Astrocyte of the hippocampus (primary cell): ENCODE measurements at places on chromosomes 13 and 19.

DNA sequence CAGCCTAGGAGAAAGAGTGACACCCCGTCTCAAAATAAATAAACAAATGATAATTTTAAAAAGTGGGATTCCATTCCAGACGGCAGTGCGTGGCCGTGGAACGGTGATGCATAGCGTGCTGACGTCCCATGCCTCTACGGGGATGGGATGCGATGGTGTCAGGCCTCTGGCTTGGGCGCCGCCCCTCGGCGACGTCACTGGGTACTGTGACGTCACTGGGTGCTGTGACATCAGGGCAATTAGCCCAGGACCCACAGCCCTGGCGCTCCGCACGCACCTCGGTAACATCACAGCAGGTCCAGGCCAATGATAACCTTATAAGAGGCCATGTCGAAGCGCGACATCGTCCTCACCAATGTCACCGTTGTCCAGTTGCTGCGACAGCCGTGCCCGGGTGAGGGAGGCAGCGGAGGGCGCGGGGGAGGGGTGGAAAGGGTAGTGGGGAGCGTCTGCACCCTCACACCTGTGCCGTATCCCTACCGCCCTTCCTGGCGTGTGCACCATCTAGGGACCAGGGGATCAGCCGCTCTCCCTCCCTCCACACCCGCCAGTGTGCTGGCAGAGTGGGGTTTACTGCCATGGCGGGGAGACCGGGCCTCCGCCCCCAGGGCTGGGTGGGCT lies at the start of gene GAPDHS:
Gene GAPDHS, plus strand, starts transcription at position 256 of the 621 bp plus-strand sequence. Its CDS starts 72 bp downstream, at position 328.
- DNase-seq, result no peak

- no peak for DNase-seq
Measured at GRCh38 chr13:44463759-44464158, 90.1 kb downstream of the SERP2 start.

GRCh38 chr13:30681843-30682242 lies 53.5 kb upstream of the ALOX5AP start:
- no peak for DNase-seq

- DNase-seq, result peak; percentile 78
Measured at GRCh38 chr19:43476606-43477005, 11.2 kb upstream of the LYPD3 start.

DNA sequence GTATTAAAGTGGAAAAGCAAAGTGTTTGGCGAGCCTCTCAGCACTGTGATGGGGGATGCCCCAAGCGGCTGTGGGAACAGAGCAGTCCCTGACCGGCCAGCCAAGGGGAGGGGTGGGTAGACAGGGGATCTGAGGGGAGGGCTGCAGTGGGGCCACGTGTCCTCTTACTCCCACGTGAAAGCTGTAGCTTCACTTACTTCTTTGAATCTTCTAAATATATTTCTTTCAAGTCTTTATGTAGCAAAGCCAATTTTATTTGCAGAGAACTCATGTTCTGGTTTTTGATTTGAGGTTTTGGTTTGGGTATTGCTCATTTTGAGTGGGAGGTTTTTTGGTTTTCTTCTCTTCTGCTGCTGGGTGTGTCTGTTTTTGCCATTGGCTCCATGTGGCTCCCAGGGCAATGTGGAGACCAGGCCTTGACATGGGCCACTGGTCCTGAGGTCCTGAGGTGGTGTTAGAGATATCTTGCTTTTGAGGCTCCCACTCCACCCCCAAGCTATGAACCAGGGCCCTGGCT lies 17.7 kb upstream of the OVOL3 start:
- no peak for DNase-seq

GRCh38 chr19:19662871-19663255 lies 613 bp downstream of the ATP13A1 start:
- DNase-seq, result peak; percentile 19

DNA sequence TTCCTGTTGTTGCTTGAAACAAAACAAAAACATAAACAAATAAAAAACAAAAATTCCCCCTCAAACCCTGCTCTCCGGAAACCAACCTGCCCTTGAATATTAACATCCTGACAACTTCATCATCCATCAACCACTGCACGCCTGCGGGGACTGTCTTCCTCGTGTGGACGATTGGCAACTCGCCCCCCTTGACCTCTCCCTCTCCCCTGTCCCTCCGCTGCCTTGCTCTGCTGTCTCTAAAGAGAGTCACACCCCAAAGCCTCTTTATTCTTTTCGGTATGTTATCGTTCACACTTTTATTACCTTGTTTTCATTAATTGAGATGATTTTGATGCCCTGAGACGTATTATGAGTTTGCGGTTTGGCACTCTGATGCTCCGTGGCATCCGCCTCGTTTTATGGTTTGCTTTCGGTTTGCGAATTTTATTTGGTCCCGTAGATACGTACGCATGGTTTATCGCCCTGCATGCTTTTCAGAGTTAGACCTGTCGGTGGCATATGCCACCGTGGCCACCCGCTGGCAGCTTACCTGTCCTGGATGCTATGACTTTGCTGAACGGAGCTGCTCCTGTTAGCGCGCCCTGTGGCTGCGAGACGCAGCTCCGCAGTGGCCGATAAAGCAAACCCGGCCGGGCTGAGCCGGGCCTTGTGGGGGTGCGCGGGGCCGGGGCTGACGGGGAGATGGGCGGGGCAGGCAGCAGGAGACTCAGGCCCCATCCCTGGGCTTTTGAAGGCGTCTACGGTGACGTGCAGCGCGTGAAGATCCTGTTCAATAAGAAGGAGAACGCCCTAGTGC lies 10.6 kb downstream of the PTBP1 start:
- no peak for DNase-seq
